ENCODE measurements at places on chromosomes 5 and 9.
A peak's percentile ranks its signal among the peaks of the same experiment; 100 is the strongest.

GRCh38 chr5:176837707-176838115 lies 27.4 kb downstream of the UNC5A start:
- DNase-seq, result peak; percentile 8

DNA sequence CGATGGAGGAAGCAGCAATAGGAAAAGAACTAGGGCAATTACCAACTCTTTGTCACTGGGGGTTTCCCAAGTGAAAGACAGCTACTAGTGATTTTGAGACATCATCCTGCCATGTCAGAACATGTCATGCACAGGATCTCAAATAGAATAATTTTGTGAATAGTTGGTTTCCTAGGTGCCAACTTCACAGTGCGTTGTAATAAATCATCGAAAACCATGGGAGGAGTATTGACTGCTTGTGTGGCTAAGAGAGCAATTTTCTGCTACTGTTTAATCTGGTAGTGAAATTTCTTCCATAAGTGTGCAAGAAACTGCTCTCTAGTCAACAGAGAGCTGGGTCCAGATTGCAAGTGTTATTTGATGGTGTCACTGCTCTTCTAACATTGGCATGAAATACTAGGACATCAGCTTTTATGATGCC lies 168.6 kb downstream of the NNT start:
- no peak for DNase-seq

GRCh38 chr5:149223081-149223848 lies 48.4 kb upstream of the AFAP1L1 start:
- no peak for DNase-seq

DNA sequence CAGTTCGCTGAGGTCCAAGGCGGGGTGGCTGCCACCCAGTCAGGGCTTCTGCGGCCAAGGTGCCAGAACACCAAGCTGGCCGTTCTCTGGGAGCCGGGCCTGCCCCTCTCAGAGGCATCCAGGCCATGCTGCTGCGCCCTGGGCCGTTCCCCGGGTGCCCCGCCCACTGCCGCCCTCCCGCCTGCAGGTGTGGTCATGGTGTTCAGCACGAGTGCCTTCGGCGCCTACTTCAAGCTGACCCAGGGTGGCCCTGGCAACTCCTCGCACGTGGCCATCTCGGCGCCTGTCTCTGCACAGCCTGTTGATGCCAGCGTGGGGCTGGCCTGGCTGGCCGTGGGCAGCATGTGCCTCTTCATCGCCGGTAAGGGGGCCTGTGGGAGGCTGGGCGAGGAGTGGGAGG lies 7.7 kb downstream of the SLC2A8 start:
- no peak for DNase-seq

DNA sequence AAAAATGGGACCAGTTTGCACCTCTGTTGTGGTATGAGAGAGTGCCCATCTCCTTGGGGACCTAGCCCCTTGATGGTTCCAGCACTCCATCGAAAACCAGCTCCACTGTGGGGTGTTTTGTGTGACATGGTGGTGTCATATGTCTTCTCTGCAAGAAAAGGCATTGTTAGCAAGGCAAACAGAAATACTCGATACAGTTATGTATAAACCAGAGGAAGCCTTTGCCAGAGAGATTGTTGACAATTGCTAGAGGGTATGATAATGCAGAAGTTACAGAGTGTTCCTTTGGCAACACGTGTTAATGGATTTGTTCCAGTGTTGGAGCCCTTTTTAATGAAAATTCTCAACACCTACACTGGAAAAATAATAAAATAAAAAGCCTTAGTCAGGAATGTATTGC lies 270.4 kb upstream of the DMRT1 start:
- DNase-seq, result no peak

GRCh38 chr5:32534041-32534440 lies 51.3 kb upstream of the SUB1 start:
- DNase-seq, result no peak

GRCh38 chr5:90885180-90885868 lies 326.7 kb downstream of the ADGRV1 start:
- no peak for DNase-seq
